ENCODE measurements at places on chromosomes 6 and 20.

DNA sequence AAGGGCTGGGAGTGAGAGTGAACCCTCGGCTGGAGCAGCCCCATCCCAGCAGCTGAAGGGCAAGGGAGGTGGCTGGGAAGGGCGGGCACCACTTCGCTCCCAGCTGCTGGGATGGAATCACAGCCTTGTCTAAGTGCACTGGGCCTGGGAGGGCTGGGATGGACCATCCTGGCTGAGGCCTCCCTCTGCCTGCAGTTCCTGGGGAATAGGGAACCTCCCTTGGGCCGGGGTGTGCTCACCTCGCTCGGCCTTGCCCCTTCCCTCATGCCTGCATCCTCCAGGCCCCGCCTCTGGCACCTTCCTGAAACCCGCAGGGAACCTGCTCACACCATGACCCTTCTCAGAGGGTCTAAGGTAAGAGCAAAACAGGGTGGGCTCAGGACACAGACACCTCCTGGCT lies 53.7 kb downstream of the SMOC2 start:
- no peak for DNase-seq

DNA sequence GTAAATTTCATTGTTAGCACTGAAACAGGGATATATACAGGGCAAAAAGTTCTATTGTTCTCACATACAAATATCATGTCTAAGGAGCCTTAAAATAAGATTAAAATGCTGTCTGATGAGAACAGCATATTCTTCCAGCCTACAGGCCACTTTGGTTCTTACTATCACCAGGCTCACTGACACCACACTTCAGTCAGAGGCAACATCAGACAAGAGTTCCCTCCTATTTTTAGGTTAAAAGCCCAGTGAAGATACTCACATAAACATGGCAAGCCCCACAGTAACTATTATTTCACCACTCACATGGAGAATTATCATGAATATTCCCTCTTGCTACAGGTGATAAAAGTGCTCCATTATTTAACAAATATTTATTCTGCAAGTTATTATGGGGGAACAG lies 175.8 kb downstream of the ISM1 start:
- no peak for DNase-seq

- no peak for DNase-seq
These were observed 3.2 kb downstream of the NKX2-2 start for GRCh38 chr20:21510414-21511384.

DNA sequence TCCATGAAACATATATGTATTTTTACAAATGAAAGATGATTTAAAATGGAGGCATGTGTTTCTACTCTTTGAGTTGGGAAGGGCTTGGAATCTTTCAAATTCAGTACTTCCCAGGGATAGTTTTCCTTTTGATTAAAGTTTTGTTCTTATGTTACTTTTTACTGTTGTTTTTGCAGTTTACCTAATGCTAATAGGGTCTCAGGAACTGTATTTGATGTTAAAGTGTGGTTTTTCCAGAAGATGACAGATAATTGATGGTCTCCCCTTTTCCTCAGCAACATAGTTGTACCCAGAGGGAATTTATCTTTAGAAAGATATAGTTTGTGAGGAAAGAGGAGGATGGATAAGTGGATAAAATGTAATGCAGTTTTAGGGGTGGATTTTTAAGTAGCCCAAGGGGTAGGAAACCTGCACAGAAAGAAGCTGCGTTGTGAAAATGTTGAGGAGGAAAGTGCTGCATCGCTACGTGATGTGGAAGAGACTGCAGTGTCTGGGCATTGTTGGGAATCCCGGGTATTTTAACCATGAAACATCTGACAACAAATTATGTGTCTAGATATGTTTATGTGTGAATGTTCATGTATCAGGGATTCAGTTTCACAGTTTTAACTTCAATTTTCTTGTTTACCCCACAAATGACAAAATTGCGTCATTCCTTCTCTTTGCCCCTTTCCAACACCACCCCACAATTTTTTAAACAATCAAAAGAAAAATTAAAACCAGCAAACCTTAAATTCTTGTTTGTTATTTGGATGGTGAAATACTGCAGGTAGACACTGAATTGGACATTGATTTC lies 42.3 kb downstream of the GNAS start:
- no peak for DNase-seq

GRCh38 chr6:90151576-90152422 lies 144.8 kb downstream of the BACH2 start:
- no peak for DNase-seq

DNA sequence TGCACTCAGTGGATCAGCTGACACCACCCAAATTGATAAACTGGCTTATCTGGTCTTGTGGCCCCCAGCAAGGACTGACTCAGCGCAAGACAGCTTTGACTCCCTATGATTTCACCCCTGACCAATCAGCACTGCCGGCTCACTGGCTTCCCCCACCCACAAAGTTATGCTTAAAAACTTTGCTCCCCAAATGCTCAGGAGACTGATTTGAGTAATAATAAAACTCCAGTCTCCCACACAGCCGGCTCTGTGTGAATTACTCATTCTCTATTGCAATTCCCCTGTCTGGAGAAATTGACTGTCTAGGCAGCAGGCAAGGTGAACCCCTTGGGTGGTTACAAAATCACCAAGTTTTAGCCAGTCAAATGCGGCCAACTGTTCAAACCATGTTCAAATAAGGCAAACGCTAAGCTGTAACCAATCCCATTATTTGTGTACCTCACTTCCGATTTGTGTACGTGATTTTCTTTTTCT lies 32.5 kb downstream of the SLC22A2 start:
- DNase-seq: no peak

DNA sequence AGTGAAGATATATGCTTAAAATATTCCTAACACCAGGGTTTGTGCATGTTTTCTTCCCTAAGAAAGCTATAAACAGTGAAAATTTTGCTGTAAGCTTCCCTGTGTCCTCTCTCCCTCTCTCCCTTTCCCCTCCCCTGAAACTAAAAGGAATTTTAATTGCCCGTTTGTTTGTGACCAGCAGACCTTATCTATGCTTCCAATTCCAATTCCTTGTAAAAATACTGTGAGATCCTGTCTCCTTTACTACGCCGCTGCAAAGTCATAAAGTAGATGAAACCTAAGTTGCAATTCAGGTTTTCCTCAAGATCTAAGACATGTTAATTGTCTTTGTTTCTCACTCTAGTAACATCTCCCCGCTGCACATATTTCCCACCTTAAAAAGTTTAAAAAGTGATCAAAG lies 82.3 kb downstream of the DNAH8 start:
- no peak for DNase-seq

DNA sequence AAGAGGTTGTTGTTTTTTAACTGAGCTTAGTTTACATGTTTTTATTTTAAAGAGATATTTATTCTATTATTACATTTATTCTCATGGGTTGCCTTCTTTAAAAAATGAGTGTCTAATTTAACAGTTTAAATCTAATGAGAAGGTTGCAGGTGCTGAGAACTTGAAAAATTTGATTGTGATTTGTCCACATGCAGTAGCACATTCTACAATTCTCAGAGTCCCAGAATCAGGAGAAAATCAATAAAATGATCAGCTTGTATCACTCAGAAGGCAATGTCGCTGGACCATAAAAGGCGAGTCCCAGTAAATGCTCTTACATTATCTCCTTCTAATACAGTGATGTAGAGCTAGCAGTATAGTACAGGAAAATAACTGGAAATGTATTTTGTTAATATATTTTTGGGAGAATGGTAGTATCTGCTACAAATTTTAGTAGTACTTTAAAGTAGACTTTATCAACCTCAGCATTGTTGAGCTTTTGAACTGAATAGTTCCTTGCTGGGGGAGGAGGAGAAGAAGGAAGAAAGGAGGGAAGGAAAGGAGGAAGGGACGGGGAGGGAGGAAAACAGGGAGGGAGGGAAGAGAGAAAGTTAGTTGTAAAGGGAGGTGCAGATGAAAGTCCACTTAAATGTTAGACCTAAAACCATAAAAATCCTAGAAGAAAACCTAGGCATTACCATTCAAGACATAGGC lies 458.0 kb downstream of the DOK5 start:
- no peak for DNase-seq

DNA sequence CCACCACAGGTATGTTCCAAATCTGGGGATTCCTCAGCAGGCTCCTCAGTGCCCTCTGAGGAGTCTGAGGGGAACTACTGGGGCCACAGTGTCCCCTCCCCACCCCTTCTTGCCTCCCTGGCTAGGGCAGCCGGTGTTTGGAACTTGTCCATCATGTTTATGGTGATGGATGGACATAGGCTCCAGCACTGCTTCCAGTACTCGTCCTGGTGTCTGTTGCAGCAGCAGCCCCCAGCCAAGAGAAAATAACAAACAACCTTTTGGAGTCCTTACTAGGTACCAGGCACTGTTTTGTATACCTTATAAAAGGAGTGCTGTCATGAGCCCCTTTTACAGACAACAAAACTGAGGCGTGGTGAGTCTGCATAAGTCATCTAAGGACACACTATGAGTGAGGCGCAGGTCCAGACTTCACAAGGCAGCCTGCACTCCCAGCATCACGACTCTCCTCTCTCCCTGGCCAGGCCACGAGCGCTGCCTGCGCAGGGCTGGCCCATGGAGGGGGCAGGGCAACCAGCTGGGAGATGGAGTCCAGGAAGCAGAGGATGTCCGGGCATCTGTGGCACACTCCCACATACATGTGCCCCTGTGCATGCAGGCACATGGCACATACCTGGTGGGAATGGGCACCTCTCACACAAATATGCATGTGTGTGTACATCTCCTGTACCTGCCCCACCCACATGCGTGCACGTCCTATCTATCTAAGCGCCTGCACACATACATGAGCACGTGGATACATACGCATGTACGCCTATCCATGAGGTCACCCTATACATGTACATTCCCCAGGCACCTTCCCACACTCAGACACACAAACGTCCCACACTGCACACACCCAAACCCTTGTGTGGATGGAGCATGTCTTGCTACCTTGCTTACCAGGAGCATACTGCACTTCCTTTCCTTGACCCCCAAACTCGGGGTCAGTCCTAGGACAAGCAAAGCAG lies 152.7 kb downstream of the VEGFA start:
- DNase-seq: no peak

GRCh38 chr20:33516882-33517281 lies 27.0 kb downstream of the CBFA2T2 start:
- DNase-seq: no peak

DNA sequence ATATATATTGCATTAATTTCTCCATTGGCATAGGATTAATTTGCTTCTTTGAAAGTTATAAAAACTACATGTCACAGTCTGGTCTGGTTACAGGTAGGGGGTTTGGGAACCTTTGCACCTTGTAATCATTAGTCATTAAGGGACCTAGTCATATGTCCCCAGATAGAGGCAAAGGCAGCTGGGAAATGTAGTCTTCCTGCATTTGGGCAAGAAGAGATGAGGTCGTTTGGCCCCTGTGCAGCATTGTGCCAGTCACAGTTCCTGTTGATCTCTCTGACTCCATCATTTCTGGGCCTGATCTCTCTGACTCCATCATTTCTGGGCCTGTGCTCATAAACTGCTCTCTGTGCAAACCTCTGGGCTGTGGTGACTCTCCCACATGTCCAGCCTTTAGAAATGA lies 73.2 kb downstream of the BCKDHB start:
- no peak for DNase-seq
